T-cell (primary cell): ENCODE measurements at places on chromosomes 12 and 14. TPM values are rescaled to one million over a fixed set of nuclear protein-coding genes. Genes with fewer than 3 reads are reported as not detected.

DNA sequence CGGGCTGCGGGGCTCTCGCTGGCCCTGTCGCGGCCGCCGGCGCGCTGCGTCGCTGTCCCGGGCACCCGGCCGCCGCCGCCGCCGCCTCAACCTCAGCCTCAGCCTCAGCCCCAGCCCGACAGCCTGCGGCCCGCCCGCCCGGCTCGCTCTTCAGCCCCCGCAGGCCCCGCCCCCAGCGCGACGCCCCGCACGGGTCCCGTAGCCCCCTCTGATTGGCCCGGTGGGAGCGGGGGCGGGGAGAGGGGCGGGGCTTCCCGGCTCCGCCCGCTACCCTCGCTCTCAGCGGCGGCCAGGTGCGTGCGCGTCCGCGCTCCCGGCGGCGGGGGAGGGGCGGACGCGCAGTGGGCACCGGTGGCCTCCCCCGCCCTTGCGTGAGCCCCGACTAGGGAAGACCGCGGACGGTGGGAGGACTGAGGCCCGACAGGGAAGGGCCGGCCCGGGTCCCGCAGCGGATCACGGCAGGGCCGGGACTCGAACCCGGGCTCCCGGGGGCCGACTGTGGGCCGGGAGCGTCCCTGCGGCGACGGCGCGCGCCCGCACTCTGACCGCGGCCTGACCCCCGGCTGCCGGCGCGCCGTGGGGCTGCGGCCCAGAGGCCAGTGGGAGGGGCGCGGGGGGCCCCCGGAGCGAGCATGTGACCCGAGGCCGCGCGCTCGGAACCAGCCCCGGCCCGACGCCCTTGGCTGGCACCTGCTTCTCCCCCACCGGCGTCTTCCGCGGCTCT lies at the start of gene PPP1R13B:
PPP1R13B (minus strand) TSS at position 125 of the 724 bp plus-strand sequence. CDS start 268 bp downstream, outside the sequence.
- H3K36me3 ChIP-seq, result no peaks in the 10 kb centered on the region
- peak; percentile 97 for DNase-seq
- no peak within 1 kb of the TSS for H3K27ac ChIP-seq

DNA sequence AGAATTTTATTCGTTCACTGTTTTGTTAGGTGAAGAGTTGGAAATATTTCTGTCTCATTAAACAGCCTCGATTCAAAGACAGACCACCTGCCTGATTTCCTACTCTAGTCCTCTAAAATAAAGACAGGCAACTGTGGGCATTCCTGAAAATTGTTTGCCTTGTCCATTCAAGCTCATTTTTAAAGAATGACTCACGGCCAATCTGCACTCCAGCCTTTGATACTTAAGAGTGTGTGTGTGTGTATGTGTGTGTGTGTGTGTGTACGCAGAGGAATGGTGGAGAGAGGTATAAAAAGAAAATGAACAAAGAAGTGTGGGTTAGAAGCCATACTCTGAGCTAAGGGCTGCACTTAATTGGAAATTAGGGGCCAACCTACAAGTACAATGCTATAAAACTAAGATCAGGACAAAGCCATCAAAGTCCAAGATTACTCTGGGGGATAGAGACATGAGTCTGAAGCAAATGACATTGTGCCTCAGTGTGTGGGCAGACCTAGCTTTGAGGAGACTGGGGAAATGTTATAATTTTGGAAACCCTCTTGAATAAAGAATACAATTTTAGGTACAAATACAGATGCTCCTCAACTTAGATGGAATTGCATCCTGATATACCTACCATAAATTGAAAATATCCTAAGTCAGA lies 45.6 kb upstream of the SOCS2 start:
- H3K36me3 ChIP-seq, result no peaks in the 10 kb centered on the region
- H3K27ac ChIP-seq, result no peak overlapping the region
- no peak overlapping the region for H3K4me3 ChIP-seq
- H3K27me3 ChIP-seq, result no peaks in the 10 kb centered on the region
- no peak for DNase-seq

DNA sequence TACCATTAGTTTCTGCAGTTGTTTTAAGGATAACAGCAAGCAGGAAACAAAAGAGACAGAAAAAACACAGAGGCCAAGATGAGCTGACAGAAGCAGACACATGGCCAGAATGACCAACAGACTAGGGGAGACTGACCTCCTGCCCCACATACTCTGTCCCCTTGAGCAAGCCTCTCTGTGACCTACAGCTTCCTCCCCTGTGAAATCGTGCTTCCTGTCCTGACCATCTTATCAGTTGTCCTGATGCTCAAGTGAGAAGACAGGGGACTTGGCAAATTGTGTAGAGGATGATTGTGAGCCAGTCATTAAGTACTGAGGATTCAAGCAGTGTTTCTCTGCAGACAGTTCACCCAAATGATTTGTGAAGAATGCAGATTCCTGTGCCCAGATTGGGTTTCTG lies 229.0 kb downstream of the SLC41A2 start:
- no peak for DNase-seq
- H3K27me3 ChIP-seq, result no peaks in the 10 kb centered on the region

DNA sequence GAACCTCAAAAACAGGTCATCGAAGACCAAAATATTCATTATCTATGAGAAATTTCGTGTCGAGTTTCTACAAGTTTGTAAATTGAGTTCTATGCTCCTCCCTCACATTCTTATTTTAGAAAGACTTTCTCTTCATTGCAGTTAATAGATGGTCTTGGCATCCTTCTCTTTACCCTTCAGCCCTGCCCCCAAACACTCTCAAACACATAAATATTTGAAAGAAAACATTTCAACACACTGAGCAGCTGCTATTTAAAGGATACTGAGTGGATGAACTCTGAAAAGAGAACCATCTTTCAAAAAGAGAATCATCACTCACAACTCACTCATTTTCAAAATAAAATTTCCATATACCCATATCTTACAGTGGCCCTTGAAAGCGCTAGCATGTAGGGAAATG lies 67.1 kb downstream of the NUAK1 start:
- H3K27ac ChIP-seq, result no peak overlapping the region
- peaks cover 14% of the 10 kb centered on the region for H3K27me3 ChIP-seq
- H3K4me1 ChIP-seq, result no peaks in the 10 kb centered on the region
- H3K4me3 ChIP-seq, result no peak overlapping the region
- no peaks in the 10 kb centered on the region for H3K36me3 ChIP-seq
- no peak for DNase-seq

DNA sequence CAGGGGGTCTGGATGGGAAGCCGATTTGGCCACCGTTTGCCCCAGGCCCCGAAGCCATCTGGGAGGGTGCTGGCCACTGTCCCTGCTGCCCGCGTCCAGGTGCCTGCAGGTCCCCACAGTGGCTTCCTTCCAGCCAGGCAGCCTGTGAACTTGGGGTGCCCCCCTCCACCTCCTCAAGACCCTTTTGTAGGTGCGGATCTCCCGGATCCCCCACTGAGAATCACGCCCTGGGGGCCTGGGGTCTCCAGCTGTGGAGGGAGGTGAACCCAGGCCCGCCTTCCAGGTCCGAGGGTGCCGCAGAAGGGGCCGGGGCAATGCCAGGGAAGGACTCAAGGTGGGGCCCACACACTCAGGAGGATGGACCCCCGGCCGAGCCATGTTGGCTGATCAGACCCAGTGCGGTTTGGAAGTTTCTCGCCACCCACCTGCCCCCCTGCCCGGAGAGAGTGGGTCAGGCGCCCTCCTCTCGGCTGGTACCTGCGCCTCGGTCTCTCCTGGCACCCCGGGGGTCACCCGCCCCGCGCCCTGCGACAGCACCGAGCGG lies 1.7 kb downstream of the MMP17 start:
- H3K4me3 ChIP-seq, result no peak overlapping the region
- H3K27me3 ChIP-seq, result peaks cover 83% of the 10 kb centered on the region
- H3K27ac ChIP-seq, result no peak overlapping the region

Gene APOF
- total RNA-seq, result not detected

DNA sequence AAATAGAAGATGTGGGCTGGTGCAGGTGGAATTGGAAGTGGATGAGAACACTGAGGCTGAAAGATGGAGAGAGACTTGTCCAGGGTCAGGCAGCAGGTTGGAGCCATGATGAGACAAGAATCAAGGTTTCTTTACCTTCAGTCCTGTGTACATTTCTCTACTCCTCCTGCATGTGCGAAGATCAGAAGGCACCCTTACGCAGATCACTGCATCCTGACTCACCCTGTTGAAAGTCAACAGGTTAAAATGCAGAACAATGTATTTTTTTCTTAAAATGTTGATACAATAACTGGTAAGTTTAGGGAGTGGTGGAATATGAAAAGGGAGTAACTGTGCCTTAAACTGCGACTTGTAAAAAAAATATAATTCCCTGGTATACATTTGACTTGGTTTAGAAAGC lies 47.8 kb downstream of the TESPA1 start:
- no peak overlapping the region for H3K27ac ChIP-seq
- no peaks in the 10 kb centered on the region for H3K36me3 ChIP-seq
- H3K27me3 ChIP-seq, result no peaks in the 10 kb centered on the region
- no peak overlapping the region for H3K4me3 ChIP-seq

- H3K4me3 ChIP-seq, result no peak overlapping the region
- no peaks in the 10 kb centered on the region for H3K27me3 ChIP-seq
- H3K36me3 ChIP-seq, result peaks cover 9% of the 10 kb centered on the region
Observed at GRCh38 chr14:75720842-75721498, 59.9 kb downstream of the TTLL5 start.

Gene CLEC4E
- not detected for total RNA-seq

DNA sequence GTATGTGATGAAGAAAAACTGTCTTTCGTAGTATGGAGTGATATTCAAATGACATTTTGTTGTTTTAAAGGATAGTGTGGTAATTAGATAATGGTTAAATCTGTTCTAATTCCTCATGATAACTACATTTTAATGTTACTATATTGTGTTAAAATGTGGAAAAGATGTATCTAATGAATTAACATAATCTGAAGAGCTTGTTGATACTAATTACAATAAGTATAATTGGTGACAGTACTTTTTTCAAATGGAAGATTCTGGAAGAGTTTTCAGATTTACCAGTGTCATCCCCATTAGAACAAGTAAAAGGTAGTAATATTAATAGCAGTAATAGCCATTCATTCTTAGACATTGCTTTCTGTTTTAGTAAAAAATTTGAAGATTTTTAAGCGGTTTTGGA lies 37.6 kb downstream of the CAND1 start:
- H3K27ac ChIP-seq, result no peak overlapping the region
- DNase-seq, result no peak
- no peaks in the 10 kb centered on the region for H3K4me1 ChIP-seq
- no peaks in the 10 kb centered on the region for H3K27me3 ChIP-seq
- H3K4me3 ChIP-seq, result no peak overlapping the region
- peaks cover 83% of the 10 kb centered on the region for H3K36me3 ChIP-seq

DNA sequence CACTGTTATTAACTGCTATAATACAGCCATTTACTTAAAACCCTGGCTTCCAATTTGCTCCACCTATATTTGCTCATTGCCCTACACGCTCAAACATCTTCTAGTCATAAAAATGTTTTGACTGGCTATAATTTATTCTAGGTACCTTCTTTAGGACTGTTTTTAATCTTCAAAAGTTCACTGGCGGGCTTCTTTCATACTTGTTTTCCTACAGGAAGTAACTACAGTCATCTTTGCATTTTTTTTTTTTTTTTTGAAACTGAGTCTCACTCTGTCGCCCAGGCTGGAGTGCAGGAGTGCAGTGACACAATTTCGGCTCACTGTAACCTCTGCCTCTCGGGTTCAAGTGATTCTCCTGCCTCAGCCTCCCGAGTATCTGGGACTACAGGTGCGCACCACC lies 32.5 kb downstream of the MPHOSPH9 start:
- peaks cover 6% of the 10 kb centered on the region for H3K36me3 ChIP-seq
- no peaks in the 10 kb centered on the region for H3K27me3 ChIP-seq
- DNase-seq, result no peak
- H3K4me1 ChIP-seq, result peaks cover 4% of the 10 kb centered on the region
- H3K27ac ChIP-seq, result peak overlapping the region; percentile 5

GRCh38 chr12:33427071-33427470 lies 12.5 kb downstream of the SYT10 start:
- H3K4me1 ChIP-seq, result no peaks in the 10 kb centered on the region
- no peaks in the 10 kb centered on the region for H3K36me3 ChIP-seq
- H3K4me3 ChIP-seq, result no peak overlapping the region

- H3K36me3 ChIP-seq, result no peaks in the 10 kb centered on the region
- no peak overlapping the region for H3K27ac ChIP-seq
- H3K4me3 ChIP-seq, result no peak overlapping the region
- DNase-seq, result no peak
- peaks cover 3% of the 10 kb centered on the region for H3K27me3 ChIP-seq
Observed at GRCh38 chr12:65493913-65494245, 215.4 kb downstream of the MSRB3 start.

DNA sequence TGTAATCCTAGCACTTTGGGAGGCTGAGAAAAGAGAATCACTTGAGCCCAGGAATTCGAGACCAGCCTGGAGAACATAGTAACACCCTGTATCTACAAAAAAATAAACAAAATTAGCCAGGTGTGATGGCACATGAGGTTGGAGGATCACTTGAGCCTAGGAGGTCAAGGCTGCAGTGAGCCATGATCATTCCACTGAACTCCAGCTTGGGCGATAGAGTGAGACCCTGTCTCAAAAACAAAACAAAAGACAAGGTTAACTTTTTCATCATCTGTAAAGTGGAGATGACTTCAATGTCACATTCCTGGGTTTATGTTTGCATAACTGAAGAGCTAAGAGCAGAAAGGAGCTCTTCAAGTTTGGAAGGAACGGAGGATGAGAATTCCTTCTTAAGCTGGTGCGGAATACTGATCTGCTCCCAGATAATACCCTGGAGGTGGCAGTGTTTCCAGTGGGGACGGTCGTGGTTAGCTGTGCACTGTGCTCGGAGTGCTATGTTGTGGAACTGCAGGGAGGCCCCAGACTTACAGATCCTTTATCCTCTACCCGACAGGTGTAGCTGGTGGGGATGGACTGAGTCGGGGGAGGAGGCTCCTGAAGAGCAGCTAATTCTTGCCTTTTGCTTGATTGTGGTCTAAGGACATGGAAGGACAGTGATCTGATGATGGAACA lies 22.5 kb upstream of the BICD1 start:
- H3K4me3 ChIP-seq, result no peak overlapping the region
- H3K27ac ChIP-seq, result no peak overlapping the region
- H3K4me1 ChIP-seq, result no peaks in the 10 kb centered on the region
- H3K27me3 ChIP-seq, result no peaks in the 10 kb centered on the region
- no peak for DNase-seq

Gene GSC
- 0.37 TPM for total RNA-seq

Gene MYH6
- total RNA-seq, result not detected

- H3K4me1 ChIP-seq, result peaks cover 10% of the 10 kb centered on the region
- no peak overlapping the region for H3K27ac ChIP-seq
- DNase-seq, result no peak
- H3K36me3 ChIP-seq, result peaks cover 3% of the 10 kb centered on the region
- H3K4me3 ChIP-seq, result no peak overlapping the region
Observed at GRCh38 chr12:123531091-123531490, 2.4 kb downstream of the RILPL1 start.

GRCh38 chr12:30823764-30824163 lies 69.0 kb upstream of the CAPRIN2 start:
- no peaks in the 10 kb centered on the region for H3K36me3 ChIP-seq
- H3K27me3 ChIP-seq, result peaks cover 46% of the 10 kb centered on the region
- DNase-seq, result no peak
- H3K27ac ChIP-seq, result no peak overlapping the region
- no peak overlapping the region for H3K4me3 ChIP-seq
- H3K4me1 ChIP-seq, result peaks cover 18% of the 10 kb centered on the region

Gene KRT73
- total RNA-seq, result 29.8 TPM

DNA sequence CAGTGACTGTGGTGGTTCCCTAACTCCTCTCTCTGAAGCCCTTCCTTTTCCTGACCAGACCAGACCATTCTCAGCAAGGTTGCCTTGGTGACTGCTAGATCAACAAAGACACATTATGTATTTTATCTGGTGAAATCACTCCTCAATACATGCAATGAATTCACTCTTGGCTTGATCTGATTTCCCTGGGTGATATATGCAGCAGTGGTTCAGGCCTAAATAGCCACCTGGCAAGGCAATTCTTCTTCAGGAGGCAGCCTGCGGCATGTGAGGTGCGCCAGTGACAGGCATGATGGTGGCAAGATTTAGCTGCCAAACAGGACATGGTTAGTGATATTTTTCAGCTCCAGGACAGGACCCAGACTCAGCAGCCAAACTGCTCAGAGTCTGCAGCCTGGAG lies 350.3 kb upstream of the CCDC196 start:
- no peaks in the 10 kb centered on the region for H3K36me3 ChIP-seq
- no peak overlapping the region for H3K4me3 ChIP-seq
- no peak for DNase-seq
- no peak overlapping the region for H3K27ac ChIP-seq

Gene ALDH1L2
- total RNA-seq, result not detected
